ENCODE measurements at places on chromosomes 1 and 21.

GRCh38 chr1:56835657-56836056 lies 16.5 kb upstream of the FYB2 start:
- no peak for DNase-seq

DNA sequence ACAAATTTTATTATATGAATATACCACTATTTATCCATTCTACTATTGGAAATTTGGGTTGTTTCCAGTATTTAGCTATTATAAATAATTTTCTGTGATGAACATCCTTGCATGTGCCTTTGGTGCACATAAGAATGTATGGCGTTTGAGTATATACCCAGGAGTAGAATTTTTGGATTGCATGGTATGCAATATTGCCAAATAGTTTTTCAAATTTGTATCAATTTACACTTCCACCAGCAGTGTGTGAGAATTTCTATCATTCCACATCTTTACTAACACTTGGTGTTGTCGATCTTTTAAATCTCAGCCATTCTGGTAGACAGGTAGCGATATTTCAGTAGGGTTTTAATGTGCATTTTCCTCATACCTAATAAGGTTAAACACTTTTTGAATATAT lies 9.2 kb upstream of the FNBP1L start:
- DNase-seq, result no peak

DNA sequence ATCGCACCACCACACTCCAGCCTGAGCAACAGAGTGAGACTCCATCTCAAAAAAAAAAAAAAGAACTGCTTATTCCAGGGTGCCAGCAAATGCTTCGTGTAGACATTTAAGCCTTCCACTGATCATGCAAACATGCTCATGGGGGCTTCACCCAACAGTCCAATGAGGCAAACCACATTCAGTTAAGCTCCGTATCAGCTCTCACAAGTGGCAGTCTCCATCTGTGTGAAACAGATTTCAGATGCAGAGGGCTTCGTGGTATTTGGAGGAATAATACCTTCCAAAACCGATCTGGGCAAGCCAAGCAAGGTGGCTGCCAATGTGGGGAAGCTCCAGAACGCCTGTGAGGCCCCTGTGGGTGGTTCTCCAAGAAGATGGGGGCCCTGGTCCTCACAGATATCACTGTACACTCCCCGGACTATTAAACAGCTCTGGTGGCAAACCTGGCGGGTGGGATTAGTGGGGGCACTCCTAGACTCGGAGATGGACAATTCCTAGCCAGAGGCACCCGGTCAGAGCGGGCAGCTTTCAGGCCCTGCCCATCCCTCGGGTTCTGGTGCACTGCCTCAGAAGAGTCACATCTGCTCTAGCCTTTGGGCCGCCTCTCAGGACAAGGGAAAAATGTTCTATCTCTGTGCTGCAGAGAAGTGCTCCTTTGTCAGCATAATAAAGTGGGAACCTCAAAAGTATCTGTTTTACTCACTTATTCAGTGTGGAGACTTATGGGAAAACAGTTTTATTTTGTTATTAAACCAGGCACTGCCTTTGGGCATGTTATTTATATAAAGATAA lies 10.2 kb downstream of the CREG1 start:
- DNase-seq, result no peak

GRCh38 chr1:206448471-206448870 lies 21.8 kb upstream of the IKBKE start:
- DNase-seq, result no peak

DNA sequence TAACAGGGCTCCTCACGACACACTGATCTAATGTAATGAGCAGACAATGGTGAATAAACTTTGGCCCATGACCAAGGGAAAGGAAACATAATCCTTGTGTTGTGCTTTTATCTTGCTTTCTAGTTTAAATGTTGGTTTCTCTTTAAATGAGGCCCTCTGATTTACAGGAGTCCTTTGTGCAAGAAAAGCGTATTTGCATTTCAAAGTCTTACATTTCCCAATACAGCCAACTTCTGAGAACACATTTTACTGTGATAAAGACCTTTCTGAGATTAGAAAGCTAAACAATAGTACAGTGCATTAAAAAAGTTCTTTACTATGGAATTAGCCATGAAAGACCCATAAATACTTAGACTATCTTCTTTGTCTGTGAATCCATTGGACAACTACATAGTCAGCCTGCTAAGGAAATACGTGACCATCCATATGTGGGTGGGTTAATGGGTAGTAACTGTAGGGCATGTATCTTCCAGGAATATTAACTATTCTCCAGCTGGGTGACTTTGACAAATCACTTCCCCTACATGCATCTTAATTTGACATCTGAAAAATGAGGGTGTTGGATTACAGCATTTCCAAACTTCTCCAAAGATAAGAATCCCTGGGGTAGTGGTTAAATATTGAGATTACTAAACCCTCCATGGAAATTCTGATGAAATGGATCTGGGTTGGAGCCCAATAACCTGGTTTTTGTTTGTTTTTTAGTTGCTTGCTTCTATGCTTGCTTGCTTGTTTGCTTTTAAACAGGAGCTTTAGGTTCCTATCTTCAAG lies 50.3 kb upstream of the USP1 start:
- no peak for DNase-seq

GRCh38 chr21:26965907-26966581 lies 844 bp downstream of the ADAMTS5 start:
- DNase-seq, result no peak

DNA sequence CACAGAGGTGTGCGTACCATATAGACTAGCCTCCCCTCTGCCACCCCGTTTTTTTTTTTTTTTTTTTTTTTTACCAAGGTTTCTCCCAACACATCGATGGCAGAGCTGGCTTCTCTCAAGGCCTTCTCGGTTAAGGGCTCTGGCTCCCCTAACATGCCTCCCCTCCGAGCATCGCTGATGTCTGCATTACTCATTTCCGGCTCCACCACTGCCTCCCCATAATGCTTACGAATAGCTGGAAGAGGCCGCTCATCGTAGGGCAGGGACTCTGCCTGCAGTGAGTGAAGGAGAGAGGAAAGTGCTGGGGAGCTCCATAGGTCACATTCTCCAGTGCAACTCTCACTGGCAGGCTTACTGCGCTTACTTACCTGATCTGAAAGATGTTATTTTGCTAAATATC lies 20.6 kb downstream of the CEP104 start:
- no peak for DNase-seq
